ENCODE measurements at places on chromosomes 4 and X.

DNA sequence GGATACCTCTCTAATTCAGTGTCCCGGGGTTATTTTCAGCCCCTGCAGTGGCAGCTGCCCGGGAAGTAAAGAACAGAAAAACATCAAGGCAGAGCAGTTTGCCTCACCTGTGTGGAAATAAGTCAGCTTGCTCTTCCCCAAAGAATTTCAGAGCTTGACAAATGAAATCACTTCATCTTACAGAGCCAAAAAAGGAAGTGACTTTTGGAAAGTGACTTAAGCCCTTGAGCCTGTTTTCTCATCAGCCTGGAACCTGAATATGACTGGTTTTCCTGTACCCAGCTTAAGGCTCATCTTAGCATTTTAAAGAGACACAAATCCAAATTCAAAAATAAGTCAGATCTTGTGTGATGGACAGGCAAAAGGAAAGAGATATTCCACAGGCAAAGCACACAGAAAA, 211.6 kb downstream of the RCHY1 start:
- no peak for DNase-seq

- no peak for DNase-seq
Observed at GRCh38 chr4:34790131-34790530, 1454.2 kb downstream of the ARAP2 start.

GRCh38 chr4:139851133-139851532, 185.5 kb downstream of the MGST2 start:
- no peak for DNase-seq

- DNase-seq = no peak
Observed at GRCh38 chr4:146369446-146369845, 152.3 kb downstream of the SLC10A7 start.

DNA sequence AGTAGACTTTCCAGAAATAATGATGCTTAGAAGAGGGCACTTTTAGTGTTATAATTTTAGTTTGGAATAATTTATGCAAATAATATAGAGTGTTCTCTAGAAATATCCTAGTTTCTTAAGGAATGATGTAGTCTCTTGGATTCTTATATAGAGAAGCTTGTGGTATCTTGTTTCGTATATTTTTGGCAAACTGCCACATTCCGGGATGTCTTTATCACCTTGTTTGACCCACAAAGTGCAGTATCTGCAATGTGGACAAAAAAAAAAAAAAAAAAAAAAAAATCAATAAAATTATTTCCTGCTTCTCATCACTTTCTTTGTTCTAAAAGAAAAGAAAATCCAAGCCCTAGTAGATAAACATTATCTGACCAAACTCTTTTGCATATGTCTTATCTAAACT, 1577.7 kb upstream of the TENM3 start:
- no peak for DNase-seq
